Breast epithelium (tissue), 4 donors: ENCODE measurements at places on chromosomes 6 and 20. TPM values are rescaled to one million over a fixed set of nuclear protein-coding genes. Genes with fewer than 3 reads are reported as not detected.

- no peak for DNase-seq
Measured at GRCh38 chr6:52976591-52977035, 18.5 kb downstream of the GSTA4 start.

DNA sequence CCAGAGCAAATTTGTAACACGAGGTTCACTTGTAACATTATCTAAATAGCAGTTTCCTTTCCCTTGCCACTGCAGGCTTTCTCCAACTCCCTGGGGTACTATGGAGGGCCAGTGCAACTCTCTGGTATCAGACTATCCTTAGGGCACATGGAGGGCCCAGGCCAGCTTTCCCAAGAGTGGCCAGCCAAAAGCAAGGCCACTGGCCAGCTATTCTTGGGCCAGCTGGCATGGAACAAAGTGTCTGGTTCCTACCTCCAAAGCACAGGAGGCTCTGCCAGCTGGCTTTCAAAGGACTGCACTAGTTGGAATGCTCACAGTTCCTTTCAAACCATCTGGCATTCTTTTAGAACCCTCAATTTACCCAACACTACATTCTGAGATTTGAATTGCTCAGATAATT, 8.7 kb downstream of the RNF24 start:
- no peak for DNase-seq

VWA7 gene
- total RNA-seq: under 0.01 TPM

PRR18 gene
- total RNA-seq: not detected
